ENCODE measurements at places on chromosomes 4 and X.

DNA sequence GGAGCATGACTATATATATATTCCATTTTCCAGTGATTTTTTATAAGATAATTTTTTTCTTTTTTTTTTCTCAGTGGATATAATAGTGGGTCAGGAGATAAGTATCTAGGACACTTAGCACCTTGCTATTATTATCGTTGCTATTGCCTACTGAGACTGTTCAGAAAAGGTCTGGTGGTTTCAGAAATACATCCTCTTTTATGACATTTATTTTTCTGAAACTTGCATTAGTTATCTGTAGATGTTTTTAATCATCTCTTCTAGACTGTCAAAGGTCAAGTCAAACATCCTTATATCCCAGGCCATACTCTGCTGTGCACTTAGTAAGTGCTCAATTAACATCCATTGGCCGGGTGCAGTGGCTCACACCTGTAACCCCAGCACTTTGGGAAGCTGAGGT, 72.9 kb upstream of the MED14 start:
- DNase-seq, result no peak

- no peak for DNase-seq
These were observed 13.7 kb downstream of the BMX start for GRCh38 chrX:15514279-15514678.

DNA sequence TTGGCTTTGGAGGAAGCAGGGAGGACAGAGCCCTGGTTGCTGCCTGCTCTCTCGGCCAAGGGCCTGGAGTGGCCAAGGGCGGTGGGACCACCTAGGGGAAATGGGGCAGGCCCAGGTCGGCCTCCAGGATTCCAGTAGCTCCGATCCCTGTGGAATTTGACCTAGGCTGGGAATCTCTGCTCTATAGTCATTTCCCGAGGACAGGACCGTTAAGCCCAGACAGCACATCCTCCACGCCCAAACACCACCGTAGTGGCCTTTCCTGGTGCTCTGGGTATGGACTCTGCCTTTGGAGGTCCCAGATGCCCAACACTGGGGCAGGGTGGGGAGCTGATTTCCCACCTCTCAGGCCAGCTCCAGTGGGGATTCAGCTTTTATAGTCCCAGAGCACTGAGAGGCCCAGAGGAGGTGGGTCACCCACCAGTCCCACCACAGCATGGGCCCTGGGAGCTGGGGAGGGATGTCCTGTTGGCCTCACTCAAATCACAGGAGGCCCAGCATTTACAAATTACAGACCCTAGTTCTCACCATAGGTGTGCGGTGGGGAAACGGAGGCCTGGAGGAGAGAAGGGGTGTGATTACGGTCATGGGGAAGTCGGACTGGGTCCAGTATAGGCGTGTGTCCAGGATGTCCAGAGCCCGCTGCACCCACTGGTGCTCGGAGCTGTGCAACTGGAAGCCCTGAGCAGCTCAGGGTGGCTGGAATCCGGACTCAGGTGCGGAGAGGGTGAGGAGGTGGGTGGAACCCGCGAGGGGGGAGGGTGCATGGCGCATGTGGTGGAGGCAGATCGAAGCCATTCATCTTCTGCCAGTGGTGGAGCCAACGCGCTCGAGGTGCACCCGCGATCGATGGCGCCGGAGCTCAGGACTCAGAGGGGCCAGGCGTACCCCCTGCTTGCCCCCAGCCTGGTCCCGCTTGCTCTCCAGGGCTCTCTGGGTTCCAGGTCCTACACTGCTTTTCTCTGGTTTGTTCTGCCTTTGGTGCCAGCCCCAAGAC, 7.7 kb downstream of the HMX1 start:
- no peak for DNase-seq

DNA sequence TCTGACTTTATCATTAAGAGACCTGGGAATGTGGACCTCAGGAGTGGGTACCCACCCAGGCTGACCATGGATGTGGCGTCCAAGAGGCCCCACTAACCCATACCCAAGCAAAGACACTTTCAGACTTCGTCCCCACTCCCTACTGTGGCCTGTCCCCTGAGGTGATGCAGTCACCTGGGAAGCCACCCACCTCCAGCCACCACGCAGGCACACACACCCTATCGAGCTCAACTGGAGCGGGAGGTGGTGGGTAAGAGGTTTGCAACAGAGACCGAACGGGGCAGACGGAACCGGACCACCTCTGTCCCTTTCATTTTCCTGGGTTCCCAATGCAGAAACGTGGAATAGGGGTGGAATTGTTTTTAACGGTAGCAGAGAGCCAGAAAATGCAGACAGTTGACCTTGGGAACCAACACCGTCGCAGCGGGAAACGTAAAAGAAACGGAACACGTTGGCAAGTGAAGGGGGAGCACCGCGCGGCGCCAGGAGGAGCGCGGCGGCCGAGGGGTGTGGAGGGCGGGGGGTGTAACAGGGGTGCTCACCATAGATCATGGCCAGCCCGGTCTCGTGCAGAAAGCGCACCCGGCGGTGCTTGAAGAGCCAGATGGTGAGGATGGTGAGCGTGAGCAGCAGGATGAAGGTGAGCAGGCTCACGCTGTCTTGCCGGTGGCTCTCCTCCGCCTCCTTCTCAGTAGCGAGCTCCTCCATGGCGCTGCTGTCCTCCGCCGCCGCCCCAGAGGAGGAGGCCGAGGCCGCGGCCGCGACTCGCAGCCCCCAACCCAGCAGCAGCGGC, 559 bp downstream of the SLC9A7 start:
- no peak for DNase-seq

DNA sequence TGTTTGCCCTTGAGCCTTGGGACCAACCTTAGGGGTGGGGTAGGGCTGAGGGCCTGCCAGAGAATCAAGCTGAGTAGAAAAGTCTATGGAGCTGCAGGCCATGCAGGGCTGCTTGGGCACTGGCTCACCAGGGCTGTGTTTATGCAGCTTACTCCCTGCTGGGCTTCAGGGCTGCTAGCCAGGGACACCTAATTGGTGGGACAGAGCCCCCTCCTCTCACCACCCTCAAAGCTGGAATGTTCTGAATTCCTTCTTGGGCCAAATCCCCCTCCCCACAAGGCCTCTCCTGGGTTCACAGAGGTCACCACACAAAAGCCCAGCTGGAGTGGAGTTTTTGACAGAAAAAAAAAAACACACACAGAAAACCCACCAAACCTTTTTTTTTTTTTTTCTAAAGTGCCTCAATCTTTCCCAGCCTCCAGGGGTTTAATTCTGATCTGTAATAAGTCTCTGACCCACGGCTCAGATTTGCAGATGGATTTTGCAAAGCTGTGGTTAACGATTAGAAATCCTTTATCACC, at the start of gene CLDN2:
CLDN2 (plus strand) TSS at position 471 of the 521 bp plus-strand sequence. CDS start 7,827 bp downstream, outside the sequence.
- DNase-seq, result no peak

DNA sequence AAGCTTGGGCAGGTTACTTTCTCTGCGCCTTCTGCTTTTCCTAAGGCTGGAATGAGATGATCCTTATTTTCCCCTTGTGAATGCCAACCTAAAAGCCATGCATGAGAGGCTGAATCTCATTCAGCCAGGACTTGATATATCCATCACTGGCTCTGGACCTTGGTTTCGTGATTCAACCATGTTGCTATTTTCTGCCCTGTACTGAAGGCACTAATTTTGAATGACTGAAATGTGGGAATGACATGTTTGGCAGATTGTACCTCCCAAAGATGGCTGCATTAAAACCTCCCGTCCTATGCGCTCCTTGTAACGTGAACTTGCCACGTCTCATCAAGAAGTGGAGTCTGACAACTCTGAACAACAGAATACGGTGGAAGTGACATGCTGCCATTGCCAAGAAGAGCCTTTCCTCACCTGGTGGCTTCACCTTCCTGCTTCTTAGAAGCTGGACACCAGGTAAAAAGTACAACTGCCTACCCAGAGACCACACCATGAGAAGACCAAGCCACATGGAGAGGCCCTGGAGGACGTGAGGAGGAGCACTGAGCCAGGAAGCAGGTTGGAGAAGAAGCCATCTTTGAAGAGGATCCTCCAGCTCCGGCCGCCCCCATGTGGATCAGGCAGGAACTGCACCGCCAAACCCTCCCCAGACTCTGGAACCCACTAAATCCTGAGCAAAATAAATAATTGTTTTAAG, 174.5 kb downstream of the NSUN7 start:
- DNase-seq, result peak; percentile 57

GRCh38 chr4:168408620-168409019, 71.7 kb downstream of the DDX60L start:
- no peak for DNase-seq

- DNase-seq, result no peak
These were observed 30.4 kb upstream of the CHRDL1 start for GRCh38 chrX:110825972-110826371.

DNA sequence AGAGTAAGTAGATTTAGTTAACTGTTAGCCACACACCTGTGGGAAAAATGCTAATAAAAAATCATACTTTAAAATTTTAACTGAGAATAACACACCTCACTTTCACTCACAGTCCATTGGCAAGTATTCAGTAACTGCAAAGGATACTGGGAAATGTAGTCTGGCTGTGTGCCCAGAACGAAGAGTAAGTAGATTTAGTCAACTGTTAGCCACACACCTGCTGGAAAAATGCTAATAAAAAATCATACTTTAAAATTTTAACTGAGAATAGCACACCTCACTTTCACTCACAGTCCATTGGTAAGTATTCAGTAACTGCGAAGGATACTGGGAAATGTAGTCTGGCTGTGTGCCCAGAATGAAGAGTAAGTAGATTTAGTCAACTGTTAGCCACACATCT, 178.4 kb upstream of the NWD2 start:
- no peak for DNase-seq

GRCh38 chr4:83875437-83875836, 339.5 kb downstream of the GPAT3 start:
- no peak for DNase-seq

- DNase-seq, result no peak
These were observed 179.0 kb downstream of the AFAP1 start for GRCh38 chr4:7760706-7761105.

DNA sequence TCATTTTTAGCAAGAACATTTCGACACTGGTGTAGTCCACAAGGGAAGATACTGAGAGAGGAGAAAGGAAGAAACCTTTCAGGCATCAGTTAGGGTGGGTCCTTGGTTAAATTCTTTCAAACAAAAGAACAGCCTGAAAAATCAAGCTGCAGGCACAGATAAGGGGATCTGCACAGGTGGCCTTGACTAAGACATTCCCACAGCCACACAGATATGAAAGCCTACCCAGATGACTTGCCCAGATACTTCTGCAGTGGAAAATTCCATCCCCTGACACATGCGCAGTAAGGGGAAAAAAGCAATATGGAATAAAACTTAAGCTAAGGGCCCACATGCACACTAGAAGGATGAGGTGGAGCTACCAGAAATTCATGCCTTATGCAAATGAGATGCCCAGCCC, 8.9 kb upstream of the TMEM165 start:
- DNase-seq, result no peak

GRCh38 chr4:4559596-4559995, 17.7 kb upstream of the STX18 start:
- no peak for DNase-seq

DNA sequence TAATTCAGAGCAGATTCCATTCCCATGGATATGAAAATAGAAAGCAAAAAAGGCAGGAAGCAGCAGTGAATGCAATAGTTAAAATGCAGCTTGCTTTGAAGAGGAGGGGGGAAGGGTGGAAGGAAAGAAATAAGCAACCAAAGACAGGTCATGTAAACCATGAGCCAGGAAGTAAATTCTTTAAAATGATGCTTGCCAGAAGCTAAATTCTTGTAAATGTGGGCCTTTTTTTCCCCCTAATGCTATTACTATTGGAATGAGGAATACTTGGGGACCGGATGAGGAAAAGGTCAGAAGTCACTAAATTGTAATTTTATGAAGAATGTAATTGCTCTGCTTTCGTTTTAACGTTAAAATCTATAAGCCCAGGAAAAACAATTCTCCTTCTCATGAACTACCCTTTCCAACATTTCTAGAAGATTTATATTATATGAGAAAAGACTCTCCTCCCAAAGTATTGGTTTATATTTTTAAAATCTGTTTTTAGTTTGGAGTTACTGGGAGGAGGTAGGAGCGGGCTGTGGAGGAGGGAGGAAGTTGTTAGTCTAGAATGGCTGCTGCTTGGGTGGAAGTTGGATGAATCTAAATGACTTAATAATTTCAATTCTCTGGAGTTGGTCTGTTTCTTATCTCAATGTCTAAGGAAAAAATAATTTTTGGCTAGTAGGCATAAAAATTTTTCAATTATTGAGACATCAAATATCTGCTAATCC, 77.6 kb upstream of the PCDH18 start:
- no peak for DNase-seq

DNA sequence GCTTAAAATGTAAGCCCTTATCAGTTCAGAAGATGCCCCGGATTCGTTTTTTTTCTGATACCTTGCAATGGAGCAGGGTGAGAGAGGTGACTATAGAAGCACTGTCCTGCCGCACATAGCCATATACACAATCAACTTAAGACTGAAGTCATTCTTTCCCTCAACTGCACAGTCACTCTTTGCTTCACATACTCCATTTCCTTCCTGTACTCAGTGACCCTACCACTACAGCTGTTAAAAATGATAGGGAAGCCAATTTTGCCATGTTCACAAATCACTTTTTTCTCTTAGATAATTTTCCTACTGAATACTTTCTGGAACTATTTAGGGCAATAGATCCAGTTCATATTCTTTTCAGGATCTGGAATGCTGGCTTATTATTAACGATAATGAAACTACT, 300.0 kb downstream of the ANK2 start:
- no peak for DNase-seq

GRCh38 chr4:7722766-7723387, 216.8 kb downstream of the AFAP1 start:
- DNase-seq, result no peak

GRCh38 chrX:24870143-24870542, 145.6 kb downstream of the ARX start:
- no peak for DNase-seq

GRCh38 chr4:15493411-15493810, 23.7 kb downstream of the CC2D2A start:
- no peak for DNase-seq

DNA sequence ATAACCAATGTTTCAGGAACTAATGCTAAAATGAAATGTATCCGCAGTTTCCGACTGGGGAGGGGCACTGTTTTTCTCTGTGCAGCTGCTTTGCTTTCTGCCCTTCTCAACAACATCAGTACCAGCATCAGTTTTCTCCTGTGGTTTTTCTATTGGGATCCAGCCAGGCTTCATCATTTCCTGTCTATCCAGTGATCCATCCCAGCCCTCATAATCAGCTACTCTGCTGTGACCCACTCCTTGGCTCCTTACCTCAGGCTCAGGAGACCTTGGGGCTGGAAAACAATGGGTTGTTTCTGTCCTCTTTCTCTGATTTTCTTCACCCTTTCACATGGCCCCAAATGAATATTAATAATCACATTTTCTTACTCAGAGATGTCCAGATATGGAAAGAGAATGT, 222.2 kb upstream of the DKK2 start:
- no peak for DNase-seq

- DNase-seq, result no peak
These were observed 11.2 kb downstream of the IGFBP7 start for GRCh38 chr4:57098941-57099340.

- no peak for DNase-seq
These were observed 27.0 kb downstream of the AR start for GRCh38 chrX:67570839-67571238.

DNA sequence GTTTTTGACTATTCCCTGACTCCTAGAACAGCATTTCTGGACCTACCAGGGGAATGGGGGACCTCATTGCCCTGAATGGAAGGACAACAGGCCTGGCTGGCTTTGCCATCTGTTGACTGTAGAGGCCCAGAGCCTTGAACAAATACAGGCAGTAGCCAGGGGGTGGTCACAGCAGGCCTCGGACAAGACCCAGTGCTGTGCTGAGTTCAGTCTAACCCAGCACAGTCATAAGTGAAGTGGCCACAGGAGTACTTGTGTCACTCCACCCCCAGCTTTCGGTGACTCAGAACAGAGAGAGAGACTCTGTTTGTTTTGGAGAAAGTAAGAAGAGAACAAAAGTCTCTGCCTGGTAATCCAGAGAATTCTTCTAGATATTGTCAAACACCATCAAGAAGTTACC, 310.0 kb downstream of the PRR32 start:
- no peak for DNase-seq

Data from D721Med (cell line).